ENCODE measurements at places on chromosomes 12 and 14. TPM values are rescaled to one million over a fixed set of nuclear protein-coding genes. Genes with fewer than 3 reads are reported as not detected.
A peak's percentile ranks its signal among the peaks of the same experiment; 100 is the strongest.

DNA sequence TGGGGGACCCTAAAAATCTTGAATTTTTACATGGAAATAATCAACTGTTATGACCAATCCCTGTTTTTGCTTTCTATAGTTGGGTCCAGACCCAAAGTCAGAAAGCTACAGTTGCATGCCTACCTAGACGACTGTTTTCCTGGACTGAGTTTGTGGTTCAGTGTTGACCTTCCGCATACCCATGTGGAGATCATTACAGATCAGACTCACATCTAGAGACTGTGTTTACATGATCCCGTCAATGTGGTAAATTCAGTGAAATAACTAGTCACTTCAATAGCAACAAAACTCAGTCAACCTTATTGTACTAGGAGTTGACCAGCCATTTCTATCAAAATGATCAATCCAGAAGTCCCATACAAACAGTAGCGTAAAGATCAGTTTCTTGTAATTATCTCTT is 257.6 kb downstream of the EGLN3 start:
- no peak for DNase-seq

- DNase-seq: no peak
Observed at GRCh38 chr12:69334158-69334557, 14.0 kb upstream of the LYZ start.

DNA sequence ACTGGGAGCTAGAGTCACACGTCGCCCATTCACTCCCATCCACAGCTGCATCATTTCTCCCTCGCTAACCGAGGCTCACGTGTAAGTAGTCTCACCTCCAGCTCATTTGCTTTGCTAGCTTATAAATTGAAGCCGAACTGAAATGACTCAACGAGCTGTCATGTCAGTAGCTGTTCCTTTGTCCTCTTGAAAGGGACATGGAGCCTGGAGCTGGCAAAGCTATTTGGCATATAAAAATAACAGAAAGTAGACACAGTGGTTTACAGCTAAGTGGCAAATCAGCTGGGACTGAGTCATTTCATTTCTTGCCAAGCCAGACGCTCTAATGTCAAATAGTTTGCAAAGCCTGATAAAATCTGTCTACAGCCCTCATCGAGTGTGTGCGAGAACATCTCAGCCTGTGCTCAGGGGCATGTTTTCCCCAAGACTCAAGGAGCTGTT is 114.4 kb upstream of the TMEM233 start:
- no peak for DNase-seq

DNA sequence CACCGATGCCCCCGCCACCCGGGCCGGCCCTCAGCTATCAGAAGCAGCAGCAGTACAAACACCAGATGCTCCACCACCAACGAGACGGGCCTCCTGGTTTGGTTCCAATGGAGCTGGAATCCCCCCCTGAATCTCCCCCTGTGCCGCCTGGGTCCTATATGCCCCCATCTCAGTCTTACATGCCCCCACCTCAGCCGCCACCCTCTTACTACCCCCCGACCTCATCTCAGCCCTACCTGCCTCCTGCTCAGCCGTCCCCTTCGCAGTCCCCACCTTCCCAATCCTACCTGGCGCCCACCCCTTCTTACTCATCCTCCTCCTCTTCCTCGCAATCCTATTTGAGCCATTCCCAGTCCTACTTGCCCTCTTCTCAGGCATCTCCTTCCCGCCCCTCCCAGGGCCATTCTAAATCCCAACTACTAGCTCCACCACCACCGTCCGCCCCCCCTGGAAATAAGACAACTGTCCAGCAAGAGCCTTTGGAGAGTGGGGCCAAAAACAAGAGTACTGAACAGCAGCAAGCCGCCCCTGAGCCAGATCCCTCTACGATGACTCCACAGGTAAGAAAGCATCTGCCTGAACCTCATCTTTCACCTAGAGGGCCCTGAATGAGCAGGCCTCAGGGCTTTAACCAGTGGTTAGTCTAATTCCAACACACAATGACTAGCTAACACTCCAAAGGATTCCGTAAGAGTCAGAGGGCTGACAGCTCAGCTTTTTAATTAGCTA is 851 bp downstream of the YLPM1 start:
- peak; percentile 10 for DNase-seq

DNA sequence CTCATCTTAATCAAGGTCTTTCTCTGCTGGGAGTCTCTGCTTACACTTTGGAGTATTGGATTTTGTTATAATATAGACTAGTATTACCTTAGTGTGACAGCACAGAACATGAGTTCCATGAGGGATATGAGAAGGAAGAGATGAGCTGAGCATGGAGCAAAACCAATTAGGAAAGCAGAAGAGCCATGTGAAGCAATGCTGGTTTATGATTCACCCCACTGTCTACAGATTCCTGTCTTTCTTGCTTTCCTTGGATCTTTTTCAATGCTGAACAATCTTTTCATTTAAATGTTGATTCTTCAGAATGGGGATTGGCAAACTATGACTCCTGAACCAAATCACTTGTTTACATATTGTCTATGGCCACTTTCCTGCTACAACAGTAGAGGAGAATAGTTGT is 70.4 kb upstream of the KITLG start:
- DNase-seq: no peak

The KRT73 gene
- 1.3 TPM for total RNA-seq

DNA sequence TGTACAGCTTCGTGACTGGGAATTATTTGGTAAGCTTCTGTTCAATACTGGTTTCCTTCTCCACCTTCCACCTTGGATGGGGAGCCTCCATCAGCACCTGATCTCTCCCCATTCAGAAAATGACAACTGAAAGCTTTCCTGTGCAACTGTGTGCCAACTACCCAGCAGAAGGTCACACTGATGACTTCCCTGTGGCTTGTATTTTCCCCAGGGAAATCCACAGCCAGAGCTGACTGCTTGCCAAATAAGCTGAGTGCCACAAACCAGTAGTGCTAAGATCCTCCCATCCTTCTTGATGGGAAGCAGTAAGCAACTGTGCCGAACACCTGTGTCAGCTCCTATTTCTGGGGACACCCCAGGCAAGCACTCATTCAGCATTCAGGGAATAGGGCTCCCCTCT is 257.2 kb upstream of the SOX5 start:
- DNase-seq: no peak

The DCAF4 gene
- 15.1 TPM for total RNA-seq

DNA sequence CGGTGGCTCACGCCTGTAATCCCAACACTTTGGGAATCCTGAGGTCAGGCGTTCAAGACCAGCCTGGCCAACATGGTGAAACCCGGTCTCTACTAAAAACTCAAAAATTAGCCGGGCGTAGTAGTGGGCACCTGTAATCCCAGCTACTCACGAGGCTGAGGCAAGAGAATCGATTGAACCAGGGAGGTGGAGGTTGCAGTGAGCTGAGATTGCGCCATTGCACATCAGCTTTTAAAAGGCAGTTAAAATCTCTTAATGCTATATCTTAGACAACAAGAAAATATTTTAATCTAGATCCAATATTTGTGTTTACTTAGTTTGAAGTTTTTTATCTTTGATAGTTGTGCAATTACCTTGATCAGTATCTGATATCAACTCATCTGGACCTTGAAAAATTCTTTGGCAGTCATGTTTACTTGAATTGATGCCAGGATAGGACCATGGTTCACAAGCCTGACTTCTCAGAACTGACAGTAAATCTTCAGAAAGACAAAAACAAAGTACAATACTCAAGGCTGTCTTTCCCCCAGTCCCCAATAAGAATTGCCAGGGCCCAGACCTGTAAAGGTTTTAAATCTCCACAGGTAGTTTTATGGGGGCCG is 135.0 kb upstream of the AEBP2 start:
- DNase-seq: no peak

- no peak for DNase-seq
Observed at GRCh38 chr12:80212938-80213645, 113.8 kb downstream of the OTOGL start.

GRCh38 chr12:65637774-65638173 is 186.5 kb upstream of the HMGA2 start:
- DNase-seq: no peak

The CIROP gene
- not detected for total RNA-seq

- DNase-seq: no peak
Observed at GRCh38 chr14:52875707-52876106, 75.1 kb downstream of the FERMT2 start.

- no peak for DNase-seq
Observed at GRCh38 chr12:6285532-6286306, 24.8 kb upstream of the PLEKHG6 start.

The SERPINA6 gene
- total RNA-seq: not detected

All from activated T-cell treated with anti-CD3 and anti-CD28 coated beads, Interleukin-2, amount 50 U/mL, for 72 hours (primary cell).